ENCODE measurements at places on chromosomes 12 and 14.

DNA sequence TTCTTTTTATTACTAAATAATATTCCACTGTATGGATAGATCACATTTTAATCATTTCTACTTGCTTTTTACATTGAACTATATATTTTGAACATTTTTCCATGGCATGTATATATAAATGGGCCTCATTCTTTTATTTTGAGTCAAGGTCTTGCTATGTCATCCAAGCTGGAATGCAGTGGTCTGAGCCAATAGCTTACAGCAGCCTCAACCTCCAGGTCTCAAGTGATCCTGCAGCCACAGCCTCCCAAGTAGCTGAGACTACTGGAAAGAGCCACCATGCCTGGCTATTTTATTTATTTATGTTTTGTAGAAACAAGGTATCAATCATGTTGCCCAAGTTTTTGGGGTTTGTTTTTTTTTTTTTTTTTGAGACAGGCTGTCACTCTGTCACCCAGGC is 7.6 kb downstream of the FCF1 start:
- H3K27me3 ChIP-seq = no peaks in the 10 kb centered on the region
- peaks cover 3% of the 10 kb centered on the region for H3K4me1 ChIP-seq
- H3K36me3 ChIP-seq = peaks cover 36% of the 10 kb centered on the region
- DNase-seq = no peak
- H3K4me3 ChIP-seq = no peak overlapping the region

DNA sequence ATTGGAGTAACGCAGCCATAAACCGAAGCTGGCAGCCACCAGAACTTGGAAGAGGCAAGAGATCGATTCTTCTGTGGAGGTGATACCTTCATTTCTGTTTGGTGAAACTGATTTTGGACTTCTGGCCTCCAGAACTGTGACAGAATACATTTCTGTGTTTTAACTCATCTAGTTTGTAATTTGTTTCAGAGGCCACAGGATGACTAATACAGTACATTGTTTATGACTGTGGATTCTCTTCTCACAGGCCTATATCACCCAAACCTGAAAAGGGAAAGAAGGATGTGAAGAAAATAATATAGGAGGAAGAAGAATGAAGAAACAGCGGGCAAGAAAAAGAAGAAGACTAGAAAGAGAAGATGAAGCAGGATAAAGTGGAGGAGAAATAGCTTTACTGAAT is 263.8 kb upstream of the DIO2 start:
- no peak for DNase-seq
- no peaks in the 10 kb centered on the region for H3K4me1 ChIP-seq
- no peaks in the 10 kb centered on the region for H3K36me3 ChIP-seq

GRCh38 chr12:107580750-107581618 is 104.6 kb upstream of the PWP1 start:
- H3K27me3 ChIP-seq = no peaks in the 10 kb centered on the region
- no peak overlapping the region for H3K27ac ChIP-seq
- no peak for DNase-seq
- H3K4me3 ChIP-seq = no peak overlapping the region

DNA sequence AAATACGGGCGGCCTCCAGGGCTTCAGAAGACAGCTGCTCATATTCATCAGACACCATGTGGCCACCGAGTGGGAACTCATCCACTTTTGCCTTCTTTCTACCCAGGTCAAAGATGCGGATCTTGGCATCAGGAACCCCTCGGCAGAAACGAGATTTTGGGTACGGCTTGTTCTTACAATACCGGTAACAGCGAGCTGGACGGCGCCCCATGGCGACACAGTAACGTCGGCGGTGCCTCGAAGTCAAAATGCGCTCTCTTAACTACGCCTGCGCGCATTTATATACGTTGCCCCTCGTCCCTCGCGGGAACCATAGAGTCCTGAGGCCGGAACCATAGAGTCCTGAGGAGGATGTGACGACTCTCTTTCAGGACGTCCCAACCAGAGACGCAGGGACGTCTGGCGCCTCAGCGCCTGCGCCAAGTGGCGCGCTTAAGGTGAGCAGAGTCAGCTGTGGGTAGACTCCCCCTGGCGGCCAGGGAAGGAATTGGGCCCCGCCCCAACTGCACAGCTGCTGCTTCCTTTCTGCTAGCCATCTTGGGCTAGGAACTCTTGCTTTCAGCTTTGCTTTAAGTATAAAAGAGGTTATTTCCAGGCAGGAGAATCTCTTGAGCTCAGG is at the start of gene RPL10L:
RPL10L (minus strand) TSS at position 256 of the 619 bp plus-strand sequence; CDS start at position 211, 45 bp downstream.
- H3K4me3 ChIP-seq = no peak within 1 kb of the TSS
- no peaks in the 10 kb centered on the region for H3K36me3 ChIP-seq
- no peak for DNase-seq
- no peak within 1 kb of the TSS for H3K27ac ChIP-seq
- no peaks in the 10 kb centered on the region for H3K4me1 ChIP-seq
- H3K27me3 ChIP-seq = no peaks in the 10 kb centered on the region

DNA sequence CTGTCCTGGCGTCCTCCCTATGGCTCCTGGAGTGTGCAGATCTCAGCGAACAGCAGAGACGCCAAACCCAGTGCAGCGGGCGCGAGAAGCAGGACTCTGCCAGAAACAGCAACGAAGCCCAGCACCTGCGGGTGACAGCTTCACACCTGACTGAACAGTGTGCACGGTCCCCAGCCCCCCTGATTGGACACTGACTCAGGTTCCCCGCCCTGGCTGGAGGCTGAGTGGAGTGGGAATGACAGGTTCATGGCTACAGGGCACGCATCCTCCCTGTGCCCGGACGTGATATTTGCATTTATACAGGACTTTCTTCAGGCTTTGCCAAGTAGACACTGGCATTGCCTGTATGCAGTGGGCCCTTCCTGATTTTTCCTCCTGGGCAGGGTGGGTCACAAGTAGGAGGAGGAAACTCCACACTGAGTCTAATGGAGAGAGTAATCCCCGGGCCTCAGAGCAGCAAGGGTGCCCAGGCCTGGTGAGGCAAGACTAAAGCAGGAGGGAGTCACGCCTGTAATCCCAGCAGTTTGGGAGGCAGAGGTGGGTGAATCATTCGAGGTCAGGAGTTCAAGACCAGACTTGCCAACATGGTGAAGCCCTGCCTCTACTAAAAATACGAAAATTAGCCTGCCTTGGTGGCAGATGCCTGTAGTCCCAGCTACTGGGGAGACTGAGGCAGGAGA is 71.6 kb downstream of the ASCL4 start:
- no peaks in the 10 kb centered on the region for H3K36me3 ChIP-seq
- no peak overlapping the region for H3K27ac ChIP-seq
- H3K4me3 ChIP-seq = no peak overlapping the region
- H3K27me3 ChIP-seq = peaks cover 58% of the 10 kb centered on the region
- no peak for DNase-seq
- peaks cover 3% of the 10 kb centered on the region for H3K4me1 ChIP-seq

All from activated CD4-positive, alpha-beta memory T cell treated with anti-CD3 and anti-CD28 coated beads, Interleukin-2, amount 10 ng/mL, durations not matched to agents 7 days and 5 days (primary cell).